ENCODE measurements at places on chromosomes 5 and 9.

- DNase-seq = no peak
These were observed 3.3 kb downstream of the OLFML2A start for GRCh38 chr9:124780060-124780756.

GRCh38 chr9:97307091-97307490, 368 bp upstream of the CCDC180 start:
- DNase-seq = no peak

GRCh38 chr5:138792195-138792790, 39.1 kb downstream of the CTNNA1 start:
- no peak for DNase-seq

- peak; percentile 28 for DNase-seq
These were observed 13.9 kb upstream of the RARS1 start for GRCh38 chr5:168472329-168472728.

DNA sequence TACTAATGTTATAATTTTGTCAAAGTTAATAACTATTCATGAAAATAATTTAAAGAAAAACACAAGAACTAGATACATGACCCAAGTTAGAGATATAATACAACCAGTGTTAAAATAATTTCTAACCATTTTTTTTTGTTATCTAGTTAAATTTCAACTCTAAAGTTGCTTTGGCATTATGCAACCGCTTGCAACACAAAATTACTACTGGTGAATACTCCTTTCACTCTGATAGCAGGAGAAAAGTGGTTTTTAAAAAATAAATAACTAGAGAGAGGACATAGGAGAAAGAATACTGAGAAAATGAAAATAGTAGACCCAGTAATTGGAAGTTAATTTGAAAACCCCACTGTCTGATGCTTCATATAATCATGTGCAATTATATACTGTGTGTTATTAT, 622.4 kb upstream of the GRIN3A start:
- DNase-seq = no peak
